Activated gamma-delta T cell treated with anti-CD3 and anti-CD28 coated beads, Interleukin-2, amount 50 U/mL, for 16 hours (primary cell): ENCODE measurements at places on chromosomes 7 and 10.

DNA sequence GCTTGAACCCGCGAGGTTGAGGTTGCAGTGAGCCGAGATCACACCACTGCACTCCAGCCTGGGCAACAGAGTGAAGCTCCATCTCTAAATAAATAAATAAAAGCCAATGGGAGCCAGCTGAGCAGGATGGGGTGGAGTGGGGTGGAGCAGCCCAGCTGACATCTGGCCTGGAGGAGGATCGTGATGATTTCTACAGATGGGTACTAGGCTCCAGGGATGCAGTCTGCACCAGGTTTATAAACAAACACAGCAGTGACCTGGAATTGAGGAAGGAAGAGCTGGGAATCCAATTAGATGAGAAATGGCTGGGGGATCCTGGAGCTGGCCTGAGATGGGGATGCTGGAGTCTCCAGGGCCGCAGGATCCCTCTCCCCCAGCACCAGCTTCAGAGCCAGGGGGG is 7.3 kb upstream of the GRIFIN start:
- DNase-seq = no peak

- DNase-seq = no peak
Measured at GRCh38 chr10:131009791-131010190, 301.7 kb downstream of the TCERG1L start.

DNA sequence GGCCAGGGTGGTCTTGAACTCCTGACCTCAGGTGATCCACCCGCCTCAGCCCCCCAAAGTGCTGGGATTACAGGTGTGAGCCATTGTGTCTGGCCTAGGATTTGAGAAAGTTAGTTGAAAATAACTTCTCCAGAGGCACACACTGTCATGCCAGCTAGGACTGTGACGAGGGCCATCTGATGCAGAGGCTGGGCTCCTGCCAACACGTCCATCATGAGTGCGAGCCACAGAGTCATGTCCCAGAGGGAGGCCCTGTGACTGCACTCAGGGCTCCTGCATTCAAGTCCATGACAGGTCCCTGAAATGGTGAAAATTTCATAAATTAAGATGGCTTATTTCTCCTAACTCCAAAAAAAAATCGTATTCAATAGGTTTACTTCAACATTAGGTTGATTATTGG is 17.1 kb downstream of the C10orf120 start:
- no peak for DNase-seq

GRCh38 chr7:74187915-74188675 is 13.9 kb downstream of the EIF4H start:
- no peak for DNase-seq

- DNase-seq = no peak
Measured at GRCh38 chr7:158783595-158783994, 45.7 kb downstream of the ESYT2 start.

- no peak for DNase-seq
Measured at GRCh38 chr7:20412032-20412431, 81.3 kb downstream of the ITGB8 start.

- DNase-seq = no peak
Measured at GRCh38 chr7:22251281-22251680, 105.7 kb downstream of the RAPGEF5 start.

DNA sequence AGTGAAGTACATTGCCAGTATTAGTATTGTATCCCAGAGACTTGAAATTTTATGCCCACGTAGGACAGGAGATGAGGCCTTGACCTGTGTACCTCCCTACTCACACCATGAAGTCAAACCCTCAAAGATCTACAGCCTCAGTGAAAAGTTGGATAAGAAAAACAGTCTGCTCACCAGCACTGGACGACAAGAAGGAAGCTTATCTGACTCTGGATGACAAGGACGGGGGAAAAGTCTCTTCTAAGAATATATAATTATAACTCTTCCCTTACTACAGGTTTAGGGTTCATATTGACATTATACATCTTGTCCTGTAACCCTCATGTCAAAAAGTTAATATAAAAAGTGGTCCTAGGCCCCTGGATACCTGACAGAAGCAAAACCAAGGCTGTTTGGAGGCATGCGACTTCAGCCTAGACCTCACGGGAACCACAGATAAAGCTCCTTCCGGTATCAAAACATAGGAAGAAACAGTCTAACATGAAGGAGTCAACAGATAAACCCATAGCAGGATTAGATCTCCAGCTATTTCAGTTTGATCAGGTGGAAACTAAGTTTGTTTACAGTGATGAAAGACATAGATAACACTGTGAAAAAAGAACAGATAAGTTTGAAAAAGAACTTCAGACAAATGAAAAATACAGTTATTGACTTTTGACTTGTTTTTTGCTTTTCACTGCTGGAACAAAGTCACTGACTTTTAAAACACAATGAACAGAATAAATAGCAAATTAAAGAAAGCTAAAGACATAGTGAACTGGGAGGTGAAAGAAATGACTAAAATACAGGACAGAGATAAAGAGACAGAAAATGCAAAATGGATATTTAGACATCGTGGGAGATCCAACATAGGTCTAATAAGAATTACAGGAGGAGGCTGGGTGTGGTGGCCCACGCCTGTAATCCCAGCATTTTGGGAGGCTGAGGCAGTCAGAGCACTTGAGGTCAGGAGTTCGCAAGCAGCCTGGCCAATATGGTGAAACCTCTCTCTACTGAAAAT is 145.9 kb downstream of the PHTF2 start:
- DNase-seq = no peak

GRCh38 chr7:29734246-29734731 is 72.0 kb upstream of the WIPF3 start:
- no peak for DNase-seq

- DNase-seq = no peak
Measured at GRCh38 chr7:117143066-117143465, 179.8 kb downstream of the WNT2 start.

DNA sequence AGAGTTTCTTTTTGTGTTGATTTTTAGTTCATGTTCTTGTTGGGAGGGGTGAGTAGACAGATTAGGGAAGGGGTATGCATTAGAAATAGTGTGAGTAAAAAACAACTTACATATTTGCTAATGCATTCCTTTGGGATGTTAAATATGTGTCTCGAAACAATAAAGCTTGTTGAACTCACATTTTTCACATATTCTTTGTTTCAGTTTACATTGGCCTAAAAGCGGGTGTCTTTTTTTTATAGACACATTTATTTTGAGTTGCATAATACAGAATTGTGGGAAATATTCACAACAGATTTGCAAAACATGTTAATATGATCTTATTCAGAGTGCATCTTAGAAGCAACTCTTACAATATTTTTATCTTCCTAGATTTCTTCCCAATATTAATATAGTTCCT is 337.5 kb upstream of the CNTNAP2 start:
- no peak for DNase-seq

DNA sequence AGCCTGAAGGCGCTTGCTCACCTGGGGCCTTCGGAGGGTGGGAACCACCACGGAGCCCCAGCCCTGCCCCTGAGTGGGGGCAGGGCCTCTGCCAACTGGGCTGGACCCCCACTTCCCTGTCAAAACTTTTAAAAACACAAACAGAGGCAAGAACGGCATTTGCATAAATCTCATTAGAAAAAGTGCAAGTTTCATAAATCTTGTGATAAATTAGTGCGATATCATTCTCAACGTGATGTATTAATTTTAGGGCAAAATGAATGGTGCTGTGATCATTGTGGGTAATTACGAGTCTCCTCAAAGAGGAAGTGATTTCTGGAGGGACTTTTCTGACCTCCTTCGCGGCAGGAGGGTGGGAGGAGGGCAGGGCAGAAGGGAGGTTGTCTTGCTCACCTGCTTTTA is 98.3 kb downstream of the CDH23 start:
- DNase-seq = no peak

GRCh38 chr7:32479574-32480200 is 10.5 kb downstream of the LSM5 start:
- no peak for DNase-seq
